ENCODE measurements at places on chromosomes 11 and 22.

- DNase-seq, result no peak
These were observed 414 bp upstream of the MIEF1 start for GRCh38 chr22:39501644-39502108.

- DNase-seq, result peak; percentile 61
These were observed 829 bp upstream of the ZBED5 start for GRCh38 chr11:10858439-10859325.

GRCh38 chr11:132101881-132102280, 731.5 kb downstream of the NTM start:
- no peak for DNase-seq

- no peak for DNase-seq
These were observed 8.9 kb downstream of the TOM1 start for GRCh38 chr22:35308480-35309021.

GRCh38 chr22:17738386-17739128, 35.7 kb downstream of the BID start:
- DNase-seq, result no peak

DNA sequence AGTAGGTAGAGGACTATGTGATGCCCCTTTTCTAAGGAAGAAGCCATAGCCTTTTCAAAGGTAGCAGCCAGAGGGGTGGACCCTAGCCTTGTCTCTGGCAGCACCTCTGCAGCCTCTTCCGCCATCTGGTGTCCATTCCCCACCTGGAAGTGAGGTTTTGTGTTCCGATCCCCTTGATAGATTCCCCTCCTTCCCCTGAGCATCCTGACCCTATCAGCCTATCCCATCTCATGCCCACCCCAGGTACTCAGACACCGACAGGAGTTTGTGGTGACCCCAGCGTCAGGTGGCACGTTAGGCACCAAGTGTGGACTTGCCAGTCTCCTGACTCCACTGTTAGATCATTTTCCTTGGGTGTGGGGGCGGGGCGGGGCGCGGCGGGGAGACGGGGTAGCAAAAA, 398 bp upstream of the FAM89B start:
- peak; percentile 73 for DNase-seq

GRCh38 chr11:128623091-128623490, 35.7 kb upstream of the ETS1 start:
- no peak for DNase-seq

DNA sequence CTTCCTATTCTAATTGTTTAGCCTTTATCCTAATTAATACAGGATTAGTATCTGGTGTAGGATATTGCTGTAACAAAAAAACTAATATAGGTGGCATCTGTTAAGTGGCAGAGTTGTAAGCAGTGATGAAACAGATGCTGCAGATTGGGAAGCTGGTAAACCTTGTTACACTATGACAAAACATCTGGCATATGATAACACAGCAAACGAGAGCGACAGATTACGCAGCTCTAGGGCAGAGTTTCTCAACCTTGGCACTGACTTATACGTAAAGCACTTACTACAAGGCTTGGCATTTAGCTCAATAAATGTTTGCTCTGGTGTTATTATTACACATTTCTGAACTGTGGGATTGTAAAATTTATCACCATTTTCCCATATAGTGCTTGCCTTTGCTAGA, 137.0 kb downstream of the ATG16L2 start:
- peak; percentile 28 for DNase-seq

GRCh38 chr11:67616431-67617242, 9.9 kb downstream of the NDUFV1 start:
- no peak for DNase-seq

DNA sequence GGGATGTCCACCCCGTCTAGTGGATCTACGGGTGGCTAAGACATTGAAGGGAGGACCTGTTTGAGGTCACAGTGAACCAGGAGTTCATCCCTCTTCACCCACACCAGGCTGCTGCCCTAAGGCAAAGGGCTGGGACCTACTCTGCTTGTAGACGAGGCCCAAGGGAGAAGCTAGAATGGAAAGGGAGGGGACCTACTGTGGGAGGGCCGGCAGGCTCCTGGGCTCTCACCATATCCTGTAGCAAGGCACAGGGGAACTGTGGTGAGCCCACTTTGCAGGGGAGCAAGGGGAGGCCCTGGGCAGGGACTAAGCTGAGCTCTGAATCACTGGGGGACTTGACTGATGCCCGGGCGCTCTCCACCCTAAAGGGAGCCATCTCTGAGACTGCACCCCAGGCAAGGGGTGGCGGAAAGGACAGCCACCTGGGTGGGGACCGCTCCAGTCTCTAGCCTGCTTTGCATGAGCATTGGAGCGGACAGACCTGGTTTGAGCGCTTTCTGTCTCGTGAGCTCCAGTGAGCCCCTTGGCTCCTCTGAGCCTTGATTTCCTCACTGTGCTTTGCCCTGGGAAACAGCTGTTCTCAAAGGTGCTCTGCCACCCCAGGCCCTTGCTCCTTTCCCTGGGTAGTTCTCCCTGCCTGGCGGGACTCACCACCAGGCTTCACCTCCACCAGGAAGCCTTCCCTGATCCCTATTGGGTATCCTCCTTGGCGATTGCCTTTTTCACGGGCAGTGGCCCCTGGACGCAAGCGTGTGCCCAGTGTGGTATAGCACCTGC, 24.2 kb downstream of the PARVG start:
- no peak for DNase-seq

GRCh38 chr11:32435511-32435941, at the start of gene WT1:
Gene WT1 (minus strand): TSS chr11:32435539.
- DNase-seq, result peak; percentile 23

GRCh38 chr22:20606041-20606783, 98.8 kb downstream of the MED15 start:
- peak; percentile 82 for DNase-seq

DNA sequence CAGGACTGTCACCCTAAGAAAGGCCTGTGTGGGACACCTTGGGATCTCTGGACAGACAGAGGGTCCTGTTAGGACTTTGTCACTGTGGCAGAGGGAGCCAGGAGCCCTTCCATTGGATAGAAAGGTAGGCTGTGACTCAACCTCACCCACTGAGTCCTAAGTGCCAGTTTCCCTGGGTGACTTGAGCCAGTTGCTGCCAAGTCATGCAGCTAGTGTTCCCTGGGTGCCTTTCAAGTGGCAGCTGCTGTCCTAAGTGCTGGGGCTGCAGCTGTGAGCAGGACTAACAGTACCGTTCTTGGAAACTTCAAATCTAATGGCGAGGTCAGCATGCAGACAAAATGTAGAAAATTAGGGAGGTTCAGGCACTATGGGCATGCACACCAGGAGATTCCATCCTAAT, 393.7 kb downstream of the TMEM135 start:
- no peak for DNase-seq

- DNase-seq, result peak; percentile 42
These were observed 365.3 kb upstream of the PDGFD start for GRCh38 chr11:104529213-104529612.

DNA sequence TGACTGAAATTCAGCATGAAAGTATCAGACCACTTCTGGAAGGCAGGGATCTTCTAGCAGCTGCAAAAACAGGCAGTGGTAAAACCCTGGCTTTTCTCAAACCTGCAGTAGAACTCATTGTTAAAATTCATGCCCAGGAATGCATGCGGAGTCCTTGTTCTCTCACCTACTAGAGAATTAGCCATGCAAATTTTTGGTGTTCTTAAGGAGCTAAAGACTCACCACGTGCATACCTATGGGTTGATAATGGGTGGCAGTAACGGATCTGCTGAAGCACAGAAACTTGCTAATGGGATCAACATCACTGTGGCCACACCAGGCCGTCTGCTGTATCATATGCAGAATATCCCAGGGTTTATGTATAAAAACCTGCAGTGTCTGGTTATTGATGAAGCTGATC, 19.1 kb downstream of the ZBTB44 start:
- peak; percentile 64 for DNase-seq

GRCh38 chr22:34356481-34356880, 436.2 kb upstream of the LARGE1 start:
- DNase-seq, result no peak

DNA sequence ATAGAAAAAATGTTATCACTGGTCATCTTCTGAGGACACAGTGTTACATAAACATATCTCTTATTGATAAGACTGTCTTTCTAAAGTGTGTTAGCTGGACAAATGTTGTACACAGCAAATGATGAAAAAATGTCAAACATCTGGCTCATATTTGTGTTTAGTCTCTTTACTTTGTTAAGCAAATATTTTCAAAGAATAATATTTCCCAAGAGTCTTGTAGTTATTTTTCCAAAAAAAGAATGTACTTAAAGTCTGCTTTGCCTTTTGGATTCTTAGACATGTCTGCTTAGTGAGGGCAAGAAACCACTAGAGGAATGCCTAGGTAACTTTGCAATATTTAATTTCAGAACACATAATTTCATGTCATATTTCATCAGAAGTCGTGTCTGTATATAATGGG, 23.9 kb upstream of the CCDC179 start:
- no peak for DNase-seq

GRCh38 chr11:34840736-34841386, 75.3 kb downstream of the APIP start:
- DNase-seq, result peak; percentile 65

GRCh38 chr11:82698576-82699352, 34.9 kb downstream of the FAM181B start:
- DNase-seq, result no peak

DNA sequence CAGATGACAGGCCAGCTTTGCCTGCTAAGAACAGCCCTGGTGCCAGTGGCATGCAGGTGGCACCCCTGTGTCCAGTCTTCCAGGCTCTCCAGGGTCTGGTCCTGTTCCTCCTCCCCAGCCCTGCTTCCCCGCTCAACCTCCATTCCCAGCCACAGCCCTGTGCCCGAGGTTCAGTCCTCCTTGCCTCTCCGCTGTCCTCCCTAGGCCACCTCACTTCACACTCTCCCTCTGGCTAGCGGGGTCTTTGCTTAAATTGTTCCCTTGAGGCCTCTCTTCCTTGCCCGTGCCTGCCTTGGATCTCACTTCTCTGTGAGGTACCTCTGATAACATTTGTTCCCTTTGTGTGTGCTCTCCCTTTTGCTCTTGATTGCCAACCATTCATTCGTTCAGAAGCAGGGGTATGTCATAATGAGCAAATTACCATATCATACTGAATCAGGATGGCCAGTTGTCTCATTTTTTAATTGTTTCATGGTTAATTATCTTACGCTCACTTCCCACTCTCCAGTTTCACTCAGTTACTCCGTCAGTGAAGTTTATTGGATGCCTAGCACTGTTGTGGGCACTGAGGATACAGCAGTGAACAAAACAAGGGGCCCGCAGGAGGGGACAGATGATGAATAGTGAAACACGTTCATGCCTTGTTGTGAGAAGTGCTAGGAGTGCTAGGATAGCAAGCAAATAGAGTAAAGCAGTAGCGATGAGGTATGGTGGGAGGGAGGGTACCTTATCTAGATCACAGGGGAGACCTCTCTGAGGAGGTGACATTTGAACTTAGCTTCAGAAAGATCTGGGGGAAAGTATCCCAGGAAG, 7.4 kb downstream of the BMAL1 start:
- DNase-seq, result no peak

DNA sequence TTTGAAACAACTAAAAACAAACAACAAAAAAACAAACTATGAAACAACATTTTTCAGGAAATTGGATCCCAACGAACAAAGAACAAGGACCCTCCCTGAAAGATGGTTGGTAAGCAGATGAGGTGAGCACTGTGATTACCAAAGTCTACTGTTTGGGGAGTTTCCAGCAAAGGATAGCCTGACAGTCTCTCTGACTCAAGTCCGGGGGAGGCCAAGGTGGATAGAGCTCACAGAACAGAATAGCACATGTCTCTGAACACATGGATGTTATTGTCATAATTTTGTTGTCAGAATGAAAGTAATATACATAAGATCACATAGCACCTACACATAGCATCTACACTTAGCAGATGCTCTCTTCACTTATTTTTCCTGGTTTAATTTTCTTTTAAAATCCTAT, 501.3 kb upstream of the TENM4 start:
- no peak for DNase-seq

DNA sequence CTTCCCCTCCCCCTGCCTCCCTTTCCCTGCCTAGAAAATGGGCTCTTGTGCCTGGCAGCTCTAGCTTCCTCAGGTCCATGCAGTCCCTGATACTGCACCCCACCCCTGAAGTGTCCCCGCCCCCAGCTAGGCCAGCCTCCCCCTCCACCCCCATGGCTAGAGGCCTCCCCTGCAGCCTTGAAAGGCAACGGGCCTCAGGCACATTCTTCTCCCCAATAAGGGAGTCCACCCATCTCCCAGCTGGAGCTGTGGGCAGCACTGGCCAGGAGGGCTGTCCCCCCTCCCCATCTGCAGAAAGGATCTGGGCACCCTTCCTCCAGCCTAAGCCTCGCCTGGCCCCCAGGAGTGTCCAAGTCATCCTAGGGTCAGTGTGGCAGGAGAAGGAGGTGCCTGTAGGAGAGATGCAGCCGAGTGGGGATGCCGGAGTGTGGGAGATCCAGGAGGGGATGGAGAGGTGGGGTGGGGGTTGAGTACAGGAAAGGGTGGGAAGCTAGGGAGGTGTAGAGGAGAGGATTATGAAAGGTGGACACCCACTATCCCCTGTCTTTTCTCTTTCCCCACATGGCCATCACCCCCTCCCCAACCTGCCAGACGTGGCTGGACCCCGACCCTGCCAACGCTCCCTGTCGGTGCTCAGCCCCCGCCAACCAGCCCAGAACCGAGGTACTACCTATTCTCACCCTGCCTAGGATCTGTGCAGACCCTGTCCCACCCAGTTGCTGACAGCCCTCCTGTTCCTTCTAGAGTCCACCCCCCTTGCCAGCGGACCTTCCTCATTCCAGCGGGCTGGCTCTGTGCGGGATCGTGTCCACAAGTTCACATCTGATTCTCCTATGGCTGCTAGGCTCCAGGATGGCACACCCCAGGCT, 9.3 kb downstream of the SMTN start:
- no peak for DNase-seq

DNA sequence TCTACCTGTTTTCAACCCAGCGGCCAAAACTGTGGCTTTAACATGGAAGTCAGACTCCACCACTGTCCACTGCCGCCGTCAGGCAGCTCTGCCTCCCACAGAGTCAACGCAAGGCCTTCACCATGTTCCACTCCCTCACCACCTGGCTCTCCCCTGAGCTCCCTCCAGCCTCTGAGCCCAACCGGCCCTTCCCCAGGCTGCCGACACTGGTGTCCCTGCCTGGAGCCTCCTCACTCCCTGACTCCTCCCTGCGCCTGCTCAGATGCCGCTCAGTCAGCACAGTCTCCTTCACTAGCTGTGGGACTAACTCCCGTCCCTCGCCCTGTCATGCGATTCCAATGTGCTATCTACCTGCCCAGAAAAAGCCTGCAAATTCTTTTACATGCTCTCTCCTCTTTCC, 16.3 kb downstream of the SULT4A1 start:
- DNase-seq, result no peak

- peak; percentile 91 for DNase-seq
These were observed 134.0 kb downstream of the NTM start for GRCh38 chr11:131504199-131504949.

- DNase-seq, result no peak
These were observed 19.4 kb upstream of the EMID1 start for GRCh38 chr22:29186302-29186701.
